Neural crest cell (in vitro differentiated cells): ENCODE measurements at places on chromosomes 13 and 19.

- DNase-seq = no peak
Measured at GRCh38 chr13:80430561-80430960, 89.6 kb upstream of the SPRY2 start.

DNA sequence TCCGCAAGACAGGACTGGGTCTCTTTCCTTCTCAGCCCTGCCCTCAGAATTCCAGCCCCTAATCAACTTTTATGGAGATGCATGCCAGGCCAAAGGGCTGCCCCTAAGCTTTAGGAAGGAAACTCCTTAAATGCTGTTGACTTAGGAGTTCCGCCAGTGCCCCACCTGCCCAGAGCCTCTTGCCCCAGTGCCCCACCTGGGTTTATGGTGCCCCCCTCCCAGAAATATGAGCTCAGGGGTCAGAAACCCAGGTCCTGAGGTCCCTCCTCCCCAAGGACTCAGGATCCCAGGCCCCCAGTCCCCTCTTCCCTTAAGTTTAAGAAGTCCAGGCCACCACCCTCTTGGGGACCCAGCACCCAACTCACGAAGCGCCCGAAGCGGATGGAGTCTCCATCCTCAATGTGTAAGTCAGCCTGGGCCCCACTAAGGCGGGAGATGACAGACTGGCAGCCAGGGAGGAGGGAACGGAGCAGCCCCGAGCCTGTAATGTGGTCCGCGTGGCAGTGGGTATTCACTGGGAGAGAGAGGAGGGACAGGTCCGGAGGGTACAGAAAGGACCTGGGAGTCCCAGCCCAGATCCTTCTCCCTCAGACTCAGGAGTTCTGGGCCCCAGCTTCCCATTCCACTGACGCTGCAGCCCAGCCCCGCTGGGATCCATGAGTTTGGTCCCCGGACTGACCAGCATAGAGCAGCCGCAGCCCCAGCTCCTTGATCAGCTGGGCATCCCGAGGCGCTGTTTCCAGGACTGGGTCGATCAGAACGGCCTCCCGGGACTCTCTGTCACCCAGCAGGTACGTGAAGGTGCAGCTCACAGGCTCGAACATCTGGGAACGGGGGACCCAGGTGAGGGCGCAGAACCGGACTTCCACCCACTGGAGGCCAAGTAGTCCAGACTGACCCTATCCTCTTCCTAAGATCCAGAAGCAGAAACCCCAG, 897 bp downstream of the ETHE1 start:
- DNase-seq = no peak

DNA sequence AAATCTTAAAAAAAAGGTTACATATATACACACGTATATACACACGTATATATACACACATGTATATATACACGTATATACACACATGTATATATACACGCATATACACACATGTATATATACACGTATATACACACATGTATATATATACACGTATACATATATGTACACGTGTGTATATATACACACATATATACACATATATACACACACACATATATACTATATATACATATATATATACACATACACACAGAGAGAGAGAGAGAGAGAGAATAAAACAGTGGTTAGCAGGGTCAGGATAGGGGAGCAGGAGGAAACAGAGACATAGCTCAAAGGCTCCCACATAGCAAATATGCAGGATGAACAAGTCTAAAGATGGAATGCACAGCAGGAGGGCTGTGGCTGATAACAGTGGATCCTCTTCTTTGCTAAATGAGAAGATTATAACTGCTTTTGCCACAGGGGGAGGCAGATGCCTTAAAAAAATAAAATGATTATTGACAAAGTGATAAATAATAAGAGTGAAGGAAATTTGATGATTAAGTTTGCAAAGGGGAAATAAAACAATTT, 714.5 kb downstream of the UQCRFS1 start:
- no peak for DNase-seq

DNA sequence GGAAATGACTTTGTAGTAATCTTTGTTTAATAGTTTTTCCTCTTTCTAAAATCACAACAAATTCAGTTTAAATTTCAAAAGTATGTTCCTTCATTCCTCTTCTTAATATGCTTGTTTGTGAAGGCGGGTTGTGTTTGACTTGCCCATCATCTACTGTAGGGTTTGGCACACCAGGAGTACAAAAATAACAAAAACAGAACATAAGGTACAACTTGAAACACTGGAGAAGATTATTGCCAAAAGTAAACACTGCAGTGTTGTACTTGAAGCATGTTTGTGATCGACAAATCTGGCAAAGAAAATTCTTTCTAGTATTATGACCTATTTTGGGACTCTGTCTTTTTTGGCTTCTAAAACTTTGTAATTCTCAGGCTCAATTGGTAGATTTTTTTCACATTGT, 518.6 kb downstream of the SLITRK5 start:
- DNase-seq = no peak

DNA sequence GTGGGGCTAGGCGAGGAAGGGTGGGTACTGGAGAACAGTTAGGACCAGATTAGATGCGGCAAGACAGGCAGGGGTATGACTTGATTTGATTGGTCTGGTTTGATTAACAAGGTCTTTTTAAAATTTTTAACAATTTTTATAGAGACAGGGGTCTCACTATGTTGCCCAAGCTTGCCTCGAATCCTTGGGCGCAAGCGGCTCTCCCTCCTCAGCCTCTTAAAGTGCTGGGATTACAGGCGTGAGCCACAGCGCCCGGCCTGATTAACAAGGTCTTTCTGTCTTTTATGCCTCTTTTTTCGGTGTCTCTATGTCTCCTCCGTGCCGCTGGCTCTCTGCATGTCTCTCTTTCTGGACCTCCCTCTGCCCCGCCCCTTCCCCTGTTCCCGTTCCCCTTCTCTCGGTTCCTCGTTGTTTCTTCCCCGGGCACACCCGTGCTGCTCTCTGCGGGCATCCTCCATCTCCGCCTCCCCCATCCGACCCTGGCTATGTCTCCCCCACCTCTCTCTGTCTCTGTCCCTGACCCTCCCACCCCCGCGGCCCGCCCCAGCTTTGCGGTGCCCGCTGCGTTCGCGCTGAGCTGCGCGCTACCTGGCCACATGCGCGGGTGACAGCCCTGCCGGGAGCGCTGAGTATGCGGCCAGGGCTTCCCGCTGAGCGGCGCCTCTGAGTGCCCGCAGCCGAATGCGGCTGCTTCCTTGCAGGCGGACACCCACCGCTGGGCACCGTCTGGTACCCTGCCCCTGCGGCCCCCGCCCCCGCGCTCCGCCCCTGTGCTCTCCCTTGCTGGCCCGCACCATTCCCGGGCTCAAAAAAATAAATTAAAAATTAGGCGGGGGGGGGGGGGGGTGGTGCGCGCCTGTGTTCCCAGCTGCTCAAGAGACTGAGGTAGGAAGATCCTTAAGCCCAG, 8.1 kb upstream of the SDHAF1 start:
- DNase-seq = no peak

- DNase-seq = no peak
Measured at GRCh38 chr13:76474356-76474755, 411.8 kb downstream of the KCTD12 start.

DNA sequence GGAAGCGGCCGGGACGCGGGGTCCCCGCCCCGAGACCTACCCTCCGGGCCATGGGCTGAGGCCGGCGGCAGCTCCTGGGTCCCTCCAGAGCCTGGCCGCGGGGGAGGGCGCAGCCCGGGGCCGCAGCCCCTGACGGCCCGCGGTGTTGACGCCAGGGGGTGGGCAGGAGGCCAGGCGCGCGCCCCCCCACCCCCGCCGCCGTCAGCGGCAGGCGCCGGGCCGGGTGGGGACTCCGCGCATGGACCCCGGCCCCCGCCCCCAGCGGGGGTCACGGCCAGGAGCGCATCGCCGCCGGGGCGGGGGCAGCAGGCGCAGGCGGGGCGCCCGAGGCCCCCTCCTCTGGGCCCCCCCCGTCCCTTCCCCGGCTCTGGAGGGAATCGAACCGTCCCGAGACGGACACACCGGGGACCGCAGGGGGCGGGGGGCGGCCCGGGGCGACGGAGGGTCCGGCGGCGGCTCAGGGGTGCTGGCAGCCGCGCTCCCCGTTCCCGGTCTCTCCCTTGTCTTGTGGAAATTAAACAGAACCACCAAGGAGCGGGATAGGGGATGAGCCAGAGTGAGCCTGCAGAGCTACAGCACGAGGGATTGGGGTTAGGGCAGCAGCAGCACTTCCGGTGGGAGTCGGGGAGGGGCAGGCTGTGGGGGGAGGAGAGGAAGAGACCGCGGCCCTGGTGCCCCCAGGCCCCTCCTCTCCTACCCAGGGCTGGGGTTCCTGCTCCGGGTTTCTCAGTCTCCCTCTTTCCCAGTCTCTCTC, at the start of gene MEIS3:
Gene MEIS3 (minus strand): TSS at position 498 of the 754 bp plus-strand sequence. CDS start 446 bp downstream, at position 52.
- DNase-seq = no peak

GRCh38 chr19:39645800-39646411, 9.8 kb upstream of the LGALS16 start:
- DNase-seq = peak; percentile 38

DNA sequence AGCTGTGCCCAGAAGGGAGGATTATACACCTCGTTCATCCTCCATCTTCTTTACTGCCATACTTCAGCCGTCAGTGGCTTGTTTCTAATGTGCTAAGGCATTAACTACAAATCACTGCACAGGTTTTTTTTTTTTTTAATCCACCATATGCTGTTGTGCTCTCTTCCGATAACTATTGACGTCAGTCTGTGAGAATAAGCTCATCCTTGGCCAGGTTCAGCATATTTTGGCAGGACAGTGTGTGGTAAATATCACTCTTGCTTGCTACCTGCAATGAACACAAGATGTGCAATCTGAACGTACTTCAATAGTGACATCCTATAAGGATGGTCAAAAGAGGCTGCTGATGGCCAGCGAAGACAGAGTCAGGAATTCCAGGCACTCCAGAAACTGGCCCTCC, 2030.7 kb upstream of the PCDH20 start:
- no peak for DNase-seq

DNA sequence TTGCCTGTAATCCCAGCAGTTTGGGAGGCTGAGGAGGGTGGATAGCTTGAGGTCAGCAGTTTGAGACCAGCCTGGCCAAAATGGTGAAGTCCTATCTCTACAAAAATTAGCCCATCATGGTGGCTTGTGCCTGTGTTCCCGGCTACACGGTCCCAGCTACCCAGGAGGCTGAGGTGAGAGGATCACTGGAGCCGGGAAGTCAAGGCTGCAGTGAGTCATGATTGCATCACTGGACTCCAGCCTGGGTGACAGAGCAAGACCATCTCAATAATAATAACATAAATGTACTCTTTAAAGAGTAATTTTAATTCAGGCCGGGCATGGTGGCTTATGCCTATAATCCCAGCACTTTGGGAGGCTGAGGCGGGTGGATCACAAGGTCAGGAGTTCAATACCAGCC, 38.7 kb downstream of the SKA3 start:
- DNase-seq = no peak

- DNase-seq = no peak
Measured at GRCh38 chr13:86839221-86839620, 832.0 kb upstream of the SLITRK5 start.

DNA sequence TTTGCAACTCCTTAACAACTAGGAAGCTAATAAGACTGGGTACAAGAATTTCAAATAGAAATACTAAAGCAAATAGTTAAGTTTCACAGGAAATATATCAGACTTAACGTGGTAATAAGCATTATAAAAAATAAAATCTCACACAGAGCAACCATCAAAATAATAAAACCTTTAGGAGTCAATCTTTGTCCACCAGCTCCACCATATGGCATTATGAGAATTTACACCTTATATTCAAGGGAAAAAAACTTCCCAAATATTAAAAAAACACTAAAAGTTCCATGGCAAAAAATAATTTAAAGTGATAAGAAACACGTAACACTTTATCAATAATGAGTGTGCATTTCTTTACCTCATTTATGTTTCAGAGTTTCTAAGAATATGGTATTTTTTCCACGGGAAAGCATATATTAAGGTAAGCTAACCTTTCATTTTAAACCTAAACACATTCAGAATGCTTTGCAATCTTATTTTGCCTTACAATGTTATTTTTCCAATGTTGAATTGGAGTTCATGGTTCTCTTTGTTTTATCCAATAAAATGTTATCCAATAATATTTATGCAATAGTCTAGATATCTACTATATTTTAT, 423.2 kb upstream of the SGCG start:
- DNase-seq = no peak

- no peak for DNase-seq
Measured at GRCh38 chr13:23516190-23516589, 54.0 kb upstream of the TNFRSF19 start.

DNA sequence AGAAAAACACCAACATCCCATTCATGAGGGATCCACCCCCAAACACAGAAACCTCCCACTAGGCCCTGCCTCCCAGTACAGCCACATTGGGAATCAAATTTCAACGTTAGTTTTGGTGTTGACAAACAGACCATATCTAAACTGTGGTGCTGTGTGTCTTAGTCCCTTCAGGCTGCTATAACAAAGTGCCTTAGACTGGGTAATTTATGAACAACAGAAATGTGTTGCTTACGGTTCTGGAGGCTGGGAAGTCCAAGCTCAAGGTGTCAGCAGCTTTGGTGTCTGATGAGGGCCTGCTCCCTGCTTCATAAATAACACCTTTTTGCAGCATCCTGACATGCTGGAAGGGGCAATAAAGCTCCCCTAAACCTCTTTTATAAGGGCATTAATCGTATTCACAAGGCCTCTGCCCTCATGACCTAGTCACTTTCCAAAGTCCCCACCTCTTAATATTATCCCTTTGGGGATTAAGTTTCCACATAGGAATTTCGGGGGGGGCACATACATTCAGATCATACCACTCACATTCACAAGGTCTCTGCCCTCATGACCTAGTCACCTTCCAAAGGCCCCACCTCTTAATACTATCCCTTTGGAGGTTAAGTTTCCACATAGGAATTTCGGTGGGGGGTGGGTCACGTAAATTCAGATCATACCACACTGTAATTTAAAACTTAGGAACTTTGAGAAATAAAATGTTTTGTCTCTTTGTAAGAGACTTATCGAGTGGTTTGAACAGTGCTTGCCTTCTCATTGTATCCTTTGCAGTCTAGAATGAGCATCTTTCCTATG, 27.5 kb downstream of the ZNF507 start:
- no peak for DNase-seq

DNA sequence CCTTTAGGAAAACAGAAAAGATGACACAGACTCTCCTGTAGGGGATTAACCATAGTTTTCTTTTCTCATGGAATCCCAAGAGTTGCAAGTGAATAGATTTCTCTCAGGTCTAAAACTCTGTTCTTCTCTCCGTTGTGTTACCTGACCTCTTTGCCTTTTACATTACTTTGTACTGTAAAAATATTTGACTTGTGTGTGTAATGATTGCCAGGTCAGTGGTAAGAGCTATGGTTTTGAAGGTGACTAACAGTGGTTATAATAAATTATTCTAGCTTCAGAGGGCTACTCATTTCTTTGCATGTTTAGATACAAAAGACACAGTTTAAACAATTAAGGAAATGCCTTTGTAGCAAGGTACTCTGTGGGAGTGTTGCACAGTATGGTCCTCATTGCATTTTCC, 23.0 kb upstream of the PSG2 start:
- no peak for DNase-seq

GRCh38 chr19:18883526-18884304, 12.2 kb downstream of the CERS1 start:
- DNase-seq = no peak
